ENCODE measurements at places on chromosomes 1 and 21. TPM values are rescaled to one million over a fixed set of nuclear protein-coding genes. Genes with fewer than 3 reads are reported as not detected.

GRCh38 chr1:48794816-48795215 is 18.1 kb upstream of the BEND5 start:
- DNase-seq = no peak

GRCh38 chr1:23727362-23727811 is 15.9 kb upstream of the ELOA start:
- no peak for DNase-seq

- no peak for DNase-seq
These were observed 2.0 kb upstream of the KRTAP19-1 start for GRCh38 chr21:30482130-30482529.

- no peak for DNase-seq
These were observed 258.0 kb downstream of the LTN1 start for GRCh38 chr21:28734522-28735175.

- no peak for DNase-seq
These were observed 6.8 kb downstream of the TENT5C start for GRCh38 chr1:117612517-117613248.

- DNase-seq = no peak
These were observed 175.3 kb downstream of the PLPP3 start for GRCh38 chr1:56404066-56404465.

- DNase-seq = no peak
These were observed at the start of gene ARHGEF10L for GRCh38 chr1:17539477-17540254. Gene ARHGEF10L (plus strand): TSS chr1:17539698. CDS start chr1:17580596, 40,898 bp downstream.

DNA sequence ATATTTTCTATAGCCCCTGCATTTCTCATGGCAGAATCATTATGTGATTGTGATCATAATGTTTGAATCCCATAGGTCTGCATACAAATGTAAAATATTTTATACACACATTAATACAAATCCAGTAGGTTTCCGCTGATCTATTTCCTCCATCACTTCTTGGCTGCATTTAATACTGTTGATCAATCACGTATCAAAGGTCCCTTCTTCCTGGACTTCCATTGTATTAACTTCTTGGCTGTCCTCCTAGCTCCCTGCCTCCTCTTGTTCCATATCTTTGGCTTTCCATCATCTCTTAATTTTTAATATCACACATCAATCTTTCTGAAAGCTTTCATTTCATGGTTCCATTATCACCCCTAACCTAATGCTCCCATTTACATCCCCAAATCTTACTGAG is 97.6 kb downstream of the PROX1 start:
- no peak for DNase-seq

DNA sequence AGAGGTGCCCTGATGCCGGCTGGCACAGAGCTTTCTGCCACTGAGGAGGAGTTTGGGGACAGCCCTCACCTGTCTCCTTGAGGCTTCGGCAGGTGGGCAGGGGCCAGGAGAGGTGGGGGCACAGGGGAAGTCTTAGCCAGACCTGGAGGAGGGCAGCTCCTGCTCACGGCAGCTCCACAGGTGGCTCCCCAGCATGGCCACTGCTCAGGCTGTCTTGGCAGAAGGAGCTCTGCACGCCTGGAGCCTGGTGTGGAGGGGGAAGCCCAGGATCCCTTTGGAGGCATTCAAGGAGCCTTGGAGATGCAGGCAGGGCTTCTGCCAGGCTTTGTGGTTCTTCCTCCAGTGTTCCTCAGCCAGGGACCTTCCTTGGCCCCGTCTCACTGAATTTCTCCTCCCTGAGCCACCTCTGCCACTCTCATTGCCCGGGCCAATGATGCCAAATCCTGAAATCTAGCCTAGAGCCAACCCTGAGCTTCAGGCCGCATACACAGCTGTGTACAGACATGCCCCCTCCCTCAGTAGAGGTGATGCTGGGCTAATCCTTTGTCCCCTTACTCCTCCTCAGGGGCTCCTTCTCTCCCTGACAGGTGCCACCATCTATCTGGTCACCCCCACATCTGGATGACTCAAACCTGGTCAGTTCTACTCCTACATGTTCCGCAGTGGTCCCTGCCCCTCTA is 251.8 kb upstream of the VAMP3 start:
- no peak for DNase-seq

GRCh38 chr1:46484783-46485490 is 4.7 kb upstream of the DMBX1 start:
- DNase-seq = no peak

MYOM3 gene
- 27.1 TPM for polyA plus RNA-seq

FGR gene
- 1.9 TPM for polyA plus RNA-seq

CFAP141 gene
- not detected for polyA plus RNA-seq

ICOSLG gene
- polyA plus RNA-seq = 14.0 TPM

KLF17 gene
- not detected for polyA plus RNA-seq

TFB2M gene
- 21.7 TPM for polyA plus RNA-seq

Measured in right renal pelvis (tissue), 4 donors.